ENCODE measurements at places on chromosomes 2 and 18. TPM values are rescaled to one million over a fixed set of nuclear protein-coding genes. Genes with fewer than 3 reads are reported as not detected.

Gene KYNU
- total RNA-seq, result 216 TPM

Gene ASAP2
- total RNA-seq, result 45.3 TPM

Gene TMEM237
- total RNA-seq, result 18.2 TPM

Gene METTL21A
- 24.6 TPM for total RNA-seq

Gene POTEC
- not detected for total RNA-seq

Gene ATP5MC3
- total RNA-seq, result 495 TPM

Gene CHRNA1
- total RNA-seq, result not detected

Gene SPHKAP
- not detected for total RNA-seq

Gene TRIB2
- total RNA-seq, result 1.1 TPM

Gene C2orf78
- total RNA-seq, result not detected

Gene KLHL41
- total RNA-seq, result 0.15 TPM

Gene NDC80
- total RNA-seq, result 10.9 TPM

Gene MAP4K4
- total RNA-seq, result 123 TPM

Gene EGR4
- total RNA-seq, result 0.19 TPM

Gene HNRNPA3
- total RNA-seq, result 351 TPM

Gene TXNL1
- 59.5 TPM for total RNA-seq

Gene D2HGDH
- 9.3 TPM for total RNA-seq

Gene PSD4
- 12.6 TPM for total RNA-seq

Gene AQP12A
- not detected for total RNA-seq

Gene VWA3B
- not detected for total RNA-seq

Gene IL1RL2
- total RNA-seq, result not detected

Gene C2orf72
- 7.5 TPM for total RNA-seq

Gene COA5
- 16.6 TPM for total RNA-seq

Gene CLEC4F
- not detected for total RNA-seq

Gene TANK
- total RNA-seq, result 26.7 TPM

Gene ASB1
- total RNA-seq, result 55.3 TPM

Gene ME2
- total RNA-seq, result 29.7 TPM

Gene GPR148
- not detected for total RNA-seq

Gene CSRNP3
- not detected for total RNA-seq

Gene TFCP2L1
- total RNA-seq, result 29.7 TPM

Gene WDR12
- 66.0 TPM for total RNA-seq

Gene ACADL
- not detected for total RNA-seq

Gene UGT1A6
- 0.72 TPM for total RNA-seq

Gene INHBB
- total RNA-seq, result 23.1 TPM

Gene CEP76
- 6.9 TPM for total RNA-seq

Gene CDK15
- total RNA-seq, result not detected

Gene GNAL
- 5.8 TPM for total RNA-seq

Gene MPP4
- 0.24 TPM for total RNA-seq

Gene FKBP1B
- 11.8 TPM for total RNA-seq

Gene RIT2
- total RNA-seq, result not detected

Gene TTN
- total RNA-seq, result 0.05 TPM

Gene TRIM43
- 0.09 TPM for total RNA-seq

Gene MYO3B
- total RNA-seq, result not detected

Gene COPS9
- 254 TPM for total RNA-seq

Gene MC5R
- total RNA-seq, result 0.06 TPM

Gene SCN1A
- not detected for total RNA-seq

Gene SLC25A52
- total RNA-seq, result not detected

Gene HOXD9
- total RNA-seq, result 1.1 TPM

Gene AMER3
- not detected for total RNA-seq

Gene CCL20
- 6.9 TPM for total RNA-seq

Gene MRPS9
- 28.2 TPM for total RNA-seq

Gene SCYGR4
- not detected for total RNA-seq

Gene DSC1
- total RNA-seq, result not detected
